ENCODE measurements at places on chromosomes 1 and 21. TPM values are rescaled to one million over a fixed set of nuclear protein-coding genes. Genes with fewer than 3 reads are reported as not detected.

The DRAM2 gene
- polyA plus RNA-seq, result 110 TPM

The BSND gene
- not detected for polyA plus RNA-seq

The ETNK2 gene
- polyA plus RNA-seq, result 18.0 TPM

The FRRS1 gene
- 1.2 TPM for polyA plus RNA-seq

The ADAMTS4 gene
- 3.5 TPM for polyA plus RNA-seq

The ADORA3 gene
- not detected for polyA plus RNA-seq

The KCNJ6 gene
- polyA plus RNA-seq, result 0.22 TPM

The SH2D5 gene
- 1.4 TPM for polyA plus RNA-seq

The LDLRAD2 gene
- polyA plus RNA-seq, result 1.3 TPM

The CYP4Z1 gene
- polyA plus RNA-seq, result not detected

The ELF3 gene
- polyA plus RNA-seq, result 22.6 TPM

The FAM177B gene
- polyA plus RNA-seq, result not detected

The S100A5 gene
- 0.52 TPM for polyA plus RNA-seq

The LRRC47 gene
- 61.5 TPM for polyA plus RNA-seq

The C1orf21 gene
- 26.8 TPM for polyA plus RNA-seq

Data from cardiac muscle cell (in vitro differentiated cells and primary cell).